ENCODE measurements at places on chromosomes 3 and 15.

DNA sequence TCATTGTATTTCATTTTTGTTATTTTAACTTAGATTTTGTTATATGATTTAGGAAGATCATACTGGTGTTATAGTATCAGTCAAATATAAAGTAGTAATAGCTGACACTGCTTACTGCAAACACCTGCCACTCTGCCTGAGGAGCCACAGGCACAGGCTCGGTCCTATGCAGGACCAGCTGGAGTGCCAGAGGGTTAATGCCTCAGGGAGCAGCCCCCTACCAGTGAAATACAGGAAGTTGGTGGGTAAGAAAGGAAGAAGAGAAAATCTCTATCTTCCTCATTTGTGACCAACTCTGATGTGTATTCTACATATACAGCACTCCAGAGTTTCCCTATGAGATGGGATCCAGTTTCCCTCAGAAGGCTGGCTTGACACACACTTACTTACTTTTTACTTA is 593.3 kb downstream of the UNC13C start:
- DNase-seq: no peak

DNA sequence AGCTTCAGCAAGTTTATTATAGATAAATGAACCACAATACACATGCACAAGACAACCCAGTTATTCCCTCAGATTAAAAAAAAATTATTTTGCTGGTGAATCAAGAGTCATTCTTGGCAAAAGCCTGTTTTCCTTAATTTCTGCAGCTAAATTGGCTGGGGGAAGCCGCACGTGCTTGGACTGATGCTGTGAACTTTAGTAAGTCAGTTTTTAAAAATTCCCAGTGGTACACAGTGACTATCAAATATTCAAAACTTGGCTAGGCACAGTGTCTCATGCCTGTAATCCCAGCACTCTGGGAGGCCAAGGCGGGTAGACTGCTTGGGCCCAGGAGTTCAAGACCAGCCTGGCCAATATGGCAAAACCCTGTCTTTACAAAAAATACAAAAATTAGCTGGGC is 23.9 kb downstream of the EHD4 start:
- peak; percentile 62 for DNase-seq

GRCh38 chr15:89041507-89041906 is 46.7 kb upstream of the ABHD2 start:
- no peak for DNase-seq

GRCh38 chr3:127546970-127547733 is 43.4 kb downstream of the TPRA1 start:
- DNase-seq: no peak

DNA sequence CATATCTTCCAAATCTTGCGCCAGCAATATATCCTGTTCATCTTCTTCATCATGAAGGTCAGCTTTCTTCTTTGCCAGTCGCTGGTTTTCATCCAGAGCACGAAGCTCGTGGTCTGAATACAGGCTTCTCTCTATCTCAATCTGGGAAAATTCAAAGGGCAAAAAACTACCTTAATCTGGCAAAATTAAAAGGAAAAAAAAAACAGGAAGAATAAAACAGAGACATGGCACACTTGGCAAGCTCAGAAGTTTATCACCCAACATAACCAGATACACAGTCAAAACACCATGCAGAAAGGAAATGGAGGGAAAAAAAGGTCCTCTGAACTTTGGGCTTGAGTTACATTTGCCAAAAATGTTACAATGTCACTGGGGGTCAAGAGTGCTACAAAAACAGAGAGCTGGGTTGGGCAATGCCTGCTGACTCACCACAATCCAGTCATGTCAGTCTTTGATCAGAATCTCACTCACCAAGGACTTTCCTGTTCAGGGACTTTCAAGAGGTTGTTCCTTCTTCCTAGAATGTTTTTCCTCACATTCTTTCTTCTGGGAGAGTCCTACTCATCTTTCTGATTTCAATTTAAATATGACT is 1.5 kb downstream of the MRPL46 start:
- no peak for DNase-seq

DNA sequence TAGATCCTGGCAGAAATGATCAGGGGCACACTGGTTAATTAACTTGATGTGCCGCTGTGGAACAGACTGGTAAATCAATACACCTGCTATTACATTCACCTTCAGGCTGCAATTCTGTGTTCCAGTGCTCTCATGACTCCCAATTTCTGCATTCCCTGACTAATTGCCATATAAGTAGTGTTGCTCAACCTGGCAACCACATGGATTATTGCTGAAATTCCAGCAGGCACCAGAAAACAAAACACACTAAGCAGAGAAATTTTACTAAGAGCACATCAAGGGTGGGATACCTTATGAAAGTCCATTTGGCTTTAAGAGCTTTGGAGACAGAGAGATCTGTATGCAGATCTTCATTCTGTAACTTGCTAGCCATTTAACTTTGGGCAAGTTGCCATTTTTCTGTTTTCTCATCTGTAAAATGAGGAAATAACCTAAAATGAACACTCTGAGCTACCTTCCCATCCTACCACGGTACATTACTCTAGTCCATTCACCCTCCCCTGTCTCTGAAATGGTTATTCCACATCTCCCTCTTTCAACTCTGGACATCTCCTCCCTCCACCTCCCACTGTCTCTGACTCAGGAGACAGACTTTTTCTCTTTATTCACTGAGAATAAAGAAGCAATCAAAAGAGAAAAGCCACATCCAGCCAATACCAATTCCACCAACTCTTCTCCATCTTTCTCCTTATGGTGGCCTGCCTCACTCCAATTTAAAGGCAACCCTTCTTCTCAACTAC is 54.6 kb downstream of the STAC start:
- no peak for DNase-seq

DNA sequence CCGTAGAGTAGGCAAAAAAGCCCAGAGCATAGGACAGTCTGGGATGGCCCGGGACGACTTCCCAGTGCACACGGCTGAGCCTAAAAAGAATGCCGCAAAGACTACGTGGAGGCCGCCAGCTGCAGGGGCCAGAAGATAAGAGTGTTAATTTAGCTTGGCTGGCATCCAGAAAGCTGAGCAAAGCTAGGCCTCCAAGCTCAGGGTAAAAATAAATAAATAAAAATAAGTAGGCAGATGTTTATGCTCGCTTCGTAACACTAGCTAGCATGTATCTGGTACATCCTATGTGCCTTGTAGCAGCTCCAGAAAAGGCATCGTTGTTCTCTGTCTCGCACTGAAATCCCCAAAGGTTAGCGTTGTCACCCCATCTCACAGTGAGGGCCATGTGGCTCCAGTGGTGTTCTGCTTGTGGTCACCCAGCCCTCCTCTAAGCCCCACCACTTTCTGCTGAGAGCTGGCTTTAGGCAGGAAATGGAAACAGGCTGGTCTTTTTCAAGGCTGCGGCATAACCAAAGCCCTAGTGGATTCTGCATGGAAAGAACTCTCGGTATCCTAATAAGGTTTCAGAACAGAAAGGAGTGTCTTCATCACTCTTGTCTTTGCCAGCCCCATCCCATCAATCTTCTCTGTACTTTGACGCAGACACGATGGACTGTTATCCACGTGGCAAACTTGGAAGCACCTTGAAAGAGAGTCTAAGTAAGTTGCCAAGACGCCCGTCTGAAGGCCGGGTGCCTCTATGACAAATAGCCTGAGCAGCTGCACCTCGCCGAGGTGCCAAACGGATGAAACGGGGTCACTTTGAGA is 58.1 kb upstream of the MEF2A start:
- DNase-seq: peak; percentile 74

DNA sequence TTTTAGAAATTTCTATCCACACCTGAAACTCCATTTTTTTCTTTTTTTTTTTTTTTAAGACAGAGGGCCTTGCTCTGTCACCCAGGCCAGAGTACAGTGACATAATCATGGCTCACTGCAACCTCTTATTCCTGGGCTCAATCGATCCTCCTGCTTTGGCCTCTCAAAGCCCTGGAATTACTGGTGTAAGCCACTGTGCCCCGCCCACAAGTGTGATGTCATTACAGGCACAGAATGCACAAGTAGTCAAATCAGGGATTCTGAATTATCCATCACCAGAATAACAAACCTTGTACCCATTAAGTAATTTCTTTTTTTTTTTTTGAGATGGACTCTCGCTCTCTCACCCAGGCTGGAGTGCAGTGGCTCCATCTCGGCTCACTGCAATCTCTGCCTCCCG is 1.9 kb downstream of the UQCRC1 start:
- no peak for DNase-seq

- no peak for DNase-seq
Observed at GRCh38 chr3:72176537-72177041, 391.6 kb upstream of the PROK2 start.

DNA sequence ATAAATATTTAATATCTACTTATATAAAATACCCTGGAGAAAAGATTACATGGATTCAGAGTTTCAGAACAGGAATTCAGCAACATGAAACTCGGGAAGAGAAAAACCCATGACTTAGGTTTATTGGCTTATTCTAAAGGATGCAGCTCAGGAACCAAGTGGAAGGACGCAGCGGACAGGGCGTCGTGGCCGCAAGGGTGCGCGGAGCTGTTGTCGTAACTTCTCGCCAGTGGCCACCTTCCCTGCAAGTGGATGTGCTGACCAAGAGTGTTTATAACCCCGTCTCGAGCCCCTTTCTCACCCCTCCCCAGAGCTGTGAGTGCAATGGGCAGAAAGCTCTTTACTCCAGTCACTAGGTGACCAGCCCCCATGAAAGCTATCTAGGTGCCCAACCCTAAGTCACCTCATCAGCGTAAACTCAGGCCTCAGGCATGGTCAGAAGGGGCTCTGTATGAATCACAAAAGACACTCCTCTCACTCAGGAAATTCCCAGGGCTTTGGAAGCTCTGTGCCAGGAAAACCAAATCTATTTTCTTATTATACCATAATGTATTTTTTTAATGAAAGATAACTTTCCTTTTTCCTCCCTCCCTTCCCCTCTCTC is 77.3 kb downstream of the CHRNA7 start:
- DNase-seq: no peak

DNA sequence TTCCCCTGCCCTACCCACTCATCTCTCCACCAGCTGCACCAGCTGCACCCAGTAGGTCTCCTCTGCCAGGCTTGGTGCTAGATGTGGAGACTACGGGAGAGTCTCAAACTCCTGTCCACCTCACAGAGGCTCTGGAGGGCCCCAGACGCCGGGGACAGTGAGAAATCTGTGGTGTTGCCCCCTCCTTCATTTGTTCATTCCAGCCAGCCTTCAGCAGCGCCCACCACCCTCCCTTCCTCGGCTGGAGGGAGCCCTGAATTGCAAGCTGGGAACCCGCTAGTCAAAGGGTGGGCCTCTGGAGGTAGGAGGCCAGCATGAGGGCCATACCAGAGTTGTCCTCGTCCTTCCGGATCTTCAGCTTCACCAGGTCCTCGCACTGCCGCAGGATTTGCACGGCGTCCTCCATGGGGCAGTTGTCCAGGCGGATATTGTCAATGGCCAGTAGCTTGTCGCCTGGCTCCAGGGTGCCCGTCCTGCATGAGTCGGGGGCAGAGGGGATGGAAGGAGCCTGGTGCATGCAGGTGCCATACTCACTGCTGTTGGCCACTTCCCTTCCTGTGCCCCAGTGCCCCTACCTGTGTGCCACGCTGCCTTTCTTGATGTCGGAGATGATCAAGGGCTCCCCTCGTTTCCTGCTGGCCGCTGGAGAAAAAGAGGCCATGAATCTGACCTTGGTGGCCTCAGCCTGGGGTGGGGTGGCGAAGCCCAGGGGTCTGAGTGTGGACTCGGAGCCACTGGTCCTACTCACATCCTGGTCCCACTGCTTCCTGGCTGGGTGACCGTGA is 29.1 kb downstream of the GRIP2 start:
- no peak for DNase-seq

- DNase-seq: no peak
Observed at GRCh38 chr3:119950666-119951325, 143.5 kb downstream of the GSK3B start.

DNA sequence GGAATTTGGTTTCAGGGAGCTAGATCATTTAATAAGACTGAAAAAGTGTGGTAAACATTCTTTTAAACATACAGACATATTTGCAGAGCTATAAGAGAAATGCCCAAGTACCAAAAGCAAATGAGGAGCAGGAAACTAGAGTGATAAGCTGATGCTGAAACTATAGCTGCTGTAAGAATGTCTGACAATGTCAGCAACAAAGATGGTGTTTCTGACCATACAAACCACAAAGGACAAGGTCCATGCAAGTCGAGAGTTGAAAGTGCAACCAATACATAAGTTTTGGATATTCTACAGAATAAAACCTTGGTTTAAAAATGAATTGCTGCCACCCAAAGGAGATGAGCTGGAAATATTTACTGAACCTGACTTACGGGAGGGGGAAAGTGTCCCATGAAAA is 610.2 kb downstream of the TBL1XR1 start:
- DNase-seq: no peak

- DNase-seq: peak; percentile 48
Observed at GRCh38 chr15:74326746-74327145, 40.7 kb downstream of the CYP11A1 start.

GRCh38 chr15:31255176-31255510 is 71.5 kb upstream of the KLF13 start:
- no peak for DNase-seq

DNA sequence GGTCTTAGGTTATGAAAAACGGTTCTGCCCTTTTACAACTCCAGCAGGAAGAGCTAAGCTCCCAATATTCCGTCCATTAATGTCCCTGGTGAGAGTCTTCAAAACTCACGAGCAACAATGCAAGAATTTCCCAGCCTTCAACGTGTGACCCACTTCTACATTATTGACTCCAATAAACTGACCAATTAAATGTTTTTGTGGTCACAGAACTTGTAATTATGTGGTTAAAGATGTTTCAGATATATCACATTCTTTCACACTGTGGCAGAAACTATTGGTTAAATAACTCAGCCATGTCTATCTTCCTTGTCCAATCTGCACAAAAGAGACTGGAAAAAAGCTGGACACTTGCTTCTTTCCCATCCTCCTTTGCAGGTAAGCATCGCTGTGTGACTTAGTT is 286.6 kb upstream of the ADAMTS9 start:
- no peak for DNase-seq
